NCI-H69 (cell line): ENCODE measurements at places on chromosomes 5 and 9.

- DNase-seq = peak; percentile 78
Observed at GRCh38 chr5:160508780-160509361, 87.2 kb downstream of the PTTG1 start.

DNA sequence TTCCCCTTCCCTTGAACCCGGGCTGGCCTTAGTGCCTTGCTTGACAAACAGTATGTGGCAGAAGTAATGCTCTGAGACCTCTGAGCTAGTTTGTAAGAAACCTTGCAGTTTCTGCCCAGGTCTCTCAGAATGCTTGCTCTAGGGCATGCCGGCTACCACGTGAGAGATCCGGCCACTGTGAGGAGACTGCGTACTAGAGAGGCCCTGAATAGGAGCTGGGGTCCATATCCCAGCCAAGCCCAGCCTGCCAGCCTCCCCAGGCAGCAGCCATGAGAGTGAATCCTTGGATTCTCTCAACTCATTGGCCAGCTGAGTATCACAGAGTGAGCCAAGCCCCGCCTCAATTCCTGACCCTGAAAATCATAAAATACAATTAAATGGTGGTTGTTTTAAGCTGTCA, 16.0 kb upstream of the COL15A1 start:
- DNase-seq = no peak

- DNase-seq = no peak
Observed at GRCh38 chr9:107323836-107324585, 40.9 kb downstream of the RAD23B start.

- peak; percentile 14 for DNase-seq
Observed at GRCh38 chr5:17748201-17748600, 113.9 kb downstream of the TAF11L14 start.

DNA sequence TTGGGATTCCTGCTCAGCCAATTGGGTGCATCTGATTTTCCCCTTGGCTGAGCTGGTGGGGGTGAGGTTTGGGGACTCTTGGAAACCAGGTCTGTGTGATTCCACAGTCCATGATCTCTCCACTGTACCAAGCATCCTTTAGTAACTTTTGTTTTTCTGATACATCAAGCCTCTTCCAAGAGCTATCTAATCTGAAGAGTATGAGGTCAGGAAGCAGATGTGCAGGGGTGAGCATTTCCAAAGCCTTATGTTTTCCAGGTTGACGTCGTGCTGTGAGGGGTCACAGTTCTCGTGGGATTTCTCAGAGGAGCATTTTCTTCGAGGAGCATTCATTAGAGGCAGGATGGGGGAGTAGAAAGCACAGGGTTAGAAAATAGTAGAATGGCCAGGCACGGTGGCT, 95.3 kb downstream of the KLF4 start:
- DNase-seq = no peak

GRCh38 chr5:156913719-156914370, 49.2 kb downstream of the TIMD4 start:
- peak; percentile 99 for DNase-seq

DNA sequence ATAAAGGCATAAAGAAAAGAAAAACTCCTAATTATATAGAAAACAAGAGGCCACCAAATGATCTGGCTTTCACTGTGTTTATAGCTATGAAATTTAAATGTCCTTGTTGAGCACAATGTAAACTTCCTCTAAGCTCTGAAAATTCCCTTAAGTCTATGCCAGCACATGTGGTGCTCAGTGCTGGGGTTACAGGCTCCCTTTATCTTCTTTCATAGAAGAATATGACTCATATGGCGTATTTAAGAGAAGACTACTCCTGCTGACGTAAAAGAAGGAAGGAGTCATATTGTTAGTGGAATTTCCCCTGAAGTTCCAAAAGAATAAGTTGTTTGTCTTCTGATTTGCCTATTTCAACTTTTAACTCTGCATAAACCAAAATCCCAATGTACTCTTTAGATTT, 30.4 kb downstream of the RNF145 start:
- peak; percentile 14 for DNase-seq

DNA sequence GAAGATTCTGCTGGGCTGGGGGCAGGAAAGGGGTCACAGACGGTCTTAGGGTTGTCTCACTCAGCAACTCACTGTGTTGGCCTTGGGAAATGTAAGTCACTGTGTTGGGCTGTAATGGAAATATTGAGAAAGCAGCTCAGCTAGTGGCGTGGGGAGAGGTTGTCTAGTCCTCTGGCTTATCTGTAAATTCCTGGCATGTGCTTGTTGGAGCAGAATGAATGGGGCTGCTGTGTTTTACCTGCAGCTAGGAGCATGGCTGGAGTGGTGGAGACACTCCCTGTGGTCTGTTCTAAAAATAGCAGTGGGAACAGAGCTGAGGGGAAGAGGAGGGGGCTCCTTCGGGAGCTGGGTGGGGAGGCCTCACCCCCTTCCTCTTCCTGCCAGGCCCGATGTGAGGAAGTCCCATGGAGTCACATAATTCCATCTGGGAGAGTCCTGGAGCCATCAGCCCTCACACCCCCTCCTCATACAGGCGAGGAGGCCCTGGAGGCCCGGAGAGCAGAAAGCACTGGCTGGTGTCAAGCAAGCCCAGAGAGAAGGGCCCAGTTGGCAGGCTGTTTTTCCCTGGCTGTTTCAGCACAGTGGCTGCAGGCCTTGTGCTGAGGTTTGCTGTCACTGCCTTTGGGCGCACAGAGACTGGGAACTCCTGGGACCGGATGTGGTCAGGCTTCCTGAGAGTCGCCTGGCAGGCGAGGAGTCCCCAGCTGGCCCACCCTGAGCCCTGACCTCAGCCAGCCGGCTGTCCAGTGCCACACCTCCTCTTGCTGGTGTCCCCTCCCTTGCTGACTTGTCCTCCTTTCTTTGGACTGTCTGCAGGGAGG, 84.9 kb downstream of the RGS3 start:
- no peak for DNase-seq

- DNase-seq = no peak
Observed at GRCh38 chr9:108099854-108100253, 610.3 kb upstream of the KLF4 start.

DNA sequence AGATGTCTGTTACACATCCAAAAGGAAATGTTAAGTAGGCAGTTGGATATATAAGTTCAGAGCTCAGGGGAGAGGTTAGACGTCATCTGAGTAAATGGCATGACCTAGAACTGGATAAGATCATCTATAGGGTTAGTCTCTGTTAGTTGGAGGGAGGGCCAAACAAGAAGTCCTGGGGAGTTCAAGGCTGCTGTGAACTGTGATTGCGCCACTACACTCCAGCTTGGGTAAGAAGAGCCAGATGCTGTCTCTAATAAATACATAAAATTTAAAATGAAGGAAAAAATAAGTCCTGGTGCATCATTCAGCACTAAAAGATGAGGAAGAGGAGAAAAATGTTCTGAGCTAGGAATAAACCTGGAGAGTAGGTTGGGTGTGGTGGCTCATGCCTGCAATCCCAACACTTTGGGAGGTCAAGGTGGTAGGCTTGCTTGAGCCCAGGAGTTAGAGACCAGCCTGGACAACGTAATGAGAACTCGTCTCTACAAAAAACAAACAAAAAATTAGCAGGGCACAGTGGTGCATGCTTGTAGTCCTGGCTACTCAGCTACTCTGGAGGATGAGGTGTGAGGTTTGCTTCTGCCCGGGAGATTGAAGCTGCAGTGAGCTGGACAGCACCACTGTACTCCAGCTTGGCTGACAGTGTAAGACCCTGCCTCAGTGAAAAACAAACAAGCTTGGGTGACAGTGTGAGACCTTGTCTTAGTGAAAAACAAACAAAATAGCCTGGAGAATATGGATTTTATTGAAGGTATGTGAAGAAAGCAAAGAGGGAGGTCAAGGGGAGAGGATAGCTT, 123.6 kb downstream of the ACTBL2 start:
- DNase-seq = no peak

DNA sequence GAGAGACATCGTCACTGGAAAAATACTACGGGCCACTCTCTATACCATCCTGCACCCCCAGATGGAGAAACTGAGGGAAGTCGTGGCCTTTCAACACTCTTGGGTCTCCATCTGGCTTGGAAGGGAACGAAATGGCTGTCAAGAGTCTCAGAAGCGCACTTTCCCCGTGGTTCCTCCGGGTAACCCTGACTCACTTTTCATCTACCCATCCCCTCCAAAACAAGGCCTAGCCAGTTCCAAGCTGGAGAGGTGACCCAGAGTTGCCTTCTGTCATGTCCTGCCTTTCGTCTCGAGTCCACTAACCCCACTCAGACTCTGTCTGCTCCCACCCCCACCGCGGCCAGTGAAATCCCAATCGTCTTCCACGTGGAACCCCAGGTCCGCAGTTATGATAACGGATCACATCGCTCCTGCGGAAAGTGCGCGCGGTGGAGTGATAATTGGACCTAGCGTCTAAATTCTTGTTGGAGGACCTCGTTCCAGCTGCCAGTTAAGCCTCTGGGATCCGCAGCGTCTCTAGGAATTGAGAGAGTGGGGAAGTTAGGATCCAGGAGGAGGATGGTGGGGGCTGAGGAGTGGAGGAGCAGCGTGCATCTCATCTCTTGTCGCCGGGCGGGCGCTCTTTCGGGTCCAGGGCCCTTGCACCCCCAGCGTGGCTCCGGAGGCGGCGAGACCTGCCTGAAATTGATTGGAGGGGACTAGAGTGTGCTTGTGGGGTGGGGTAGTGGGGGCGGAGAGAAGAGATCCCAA, 4.6 kb downstream of the CDKN2A start:
- no peak for DNase-seq

- peak; percentile 32 for DNase-seq
Observed at GRCh38 chr9:68914751-68915150, 99.2 kb downstream of the PRKACG start.

DNA sequence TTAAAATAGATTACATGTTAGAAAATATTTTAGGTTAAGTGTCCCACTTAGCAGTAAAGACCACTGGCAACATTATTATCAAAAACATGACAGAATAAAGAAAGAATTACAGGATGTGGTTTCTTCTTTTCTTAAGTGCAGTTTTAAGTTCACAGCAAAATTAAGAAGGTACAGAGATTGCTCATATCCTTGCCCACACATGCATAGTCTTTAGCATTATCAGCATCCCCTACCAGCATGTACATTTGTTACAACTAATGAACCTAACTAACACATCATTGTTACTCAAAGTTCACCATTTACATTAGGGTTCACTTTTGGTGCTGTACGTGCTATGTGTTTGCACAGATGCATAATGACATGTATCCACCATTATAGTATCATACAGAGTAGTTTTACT, 837.7 kb upstream of the CDH9 start:
- no peak for DNase-seq

GRCh38 chr5:51380603-51381207, 2.5 kb upstream of the ISL1 start:
- peak; percentile 92 for DNase-seq

- DNase-seq = no peak
Observed at GRCh38 chr5:14175381-14175780, 32.2 kb downstream of the TRIO start.

DNA sequence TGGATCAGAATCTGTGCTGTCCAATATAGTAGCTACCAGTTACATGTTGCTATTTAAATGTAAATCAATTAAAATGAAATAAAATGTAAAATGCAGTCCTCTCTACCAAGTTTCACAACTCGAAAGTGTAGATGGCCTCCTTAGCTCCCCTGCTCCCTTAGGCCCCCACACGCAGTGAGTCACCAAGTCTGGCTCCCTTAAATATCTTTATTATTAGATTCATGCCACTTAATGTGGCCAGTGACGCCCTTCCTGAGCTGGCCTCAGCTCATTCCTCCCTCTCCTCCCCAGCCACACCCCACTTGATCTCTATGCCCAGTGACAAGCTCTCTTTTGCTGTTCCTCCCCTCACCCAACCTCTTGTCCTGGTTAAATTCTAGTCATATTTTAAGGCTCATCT, 88.4 kb upstream of the DNAH5 start:
- DNase-seq = no peak

GRCh38 chr5:32311404-32312196, 1.1 kb downstream of the MTMR12 start:
- DNase-seq = peak; percentile 44

- DNase-seq = peak; percentile 93
Observed at GRCh38 chr5:116518423-116518822, 56.2 kb downstream of the SEMA6A start.

- peak; percentile 97 for DNase-seq
Observed at GRCh38 chr9:86175743-86176456, 76.5 kb upstream of the GOLM1 start.

- no peak for DNase-seq
Observed at GRCh38 chr5:152527358-152528052, 122.4 kb upstream of the NMUR2 start.

- no peak for DNase-seq
Observed at GRCh38 chr5:167489202-167489601, 802.2 kb upstream of the WWC1 start.

DNA sequence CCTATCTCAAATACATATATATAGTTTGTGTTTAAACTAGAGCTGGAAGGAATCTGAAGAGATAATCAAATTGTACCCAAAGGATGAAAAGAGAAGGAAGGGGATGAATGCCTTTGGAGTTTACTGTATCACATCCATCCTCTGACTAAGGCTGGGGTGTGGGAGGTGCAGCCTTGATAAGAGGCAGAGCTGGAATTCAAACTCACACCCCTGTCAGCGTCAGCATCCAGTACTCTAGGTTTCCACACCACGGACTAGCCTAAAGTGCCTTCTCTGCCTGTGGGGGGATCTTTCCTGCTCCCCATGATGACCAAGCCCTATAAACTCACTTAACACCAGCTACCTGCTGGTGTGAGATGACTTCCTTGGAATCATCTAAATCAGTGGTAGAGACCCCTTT, 48.1 kb downstream of the EPB41L4B start:
- DNase-seq = no peak

DNA sequence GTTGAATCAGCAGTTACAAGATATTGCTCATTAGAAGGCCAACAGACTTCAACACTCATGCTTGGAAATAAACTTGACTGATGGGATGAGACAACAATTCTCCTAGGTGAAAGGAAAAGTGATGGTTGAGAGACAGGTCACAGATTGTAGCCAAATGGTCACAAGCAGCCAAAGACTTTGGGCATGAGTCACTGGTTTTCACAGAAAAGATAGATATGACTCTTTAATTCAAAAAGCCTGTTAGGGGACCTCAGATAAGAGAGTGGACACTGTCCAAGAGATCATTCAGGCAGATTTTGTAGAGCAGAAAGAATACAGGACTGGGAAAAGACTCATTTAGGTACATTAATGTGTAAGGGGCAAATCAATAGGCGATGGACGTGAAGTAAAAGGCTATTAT, 982.5 kb downstream of the MAT2B start:
- DNase-seq = no peak

DNA sequence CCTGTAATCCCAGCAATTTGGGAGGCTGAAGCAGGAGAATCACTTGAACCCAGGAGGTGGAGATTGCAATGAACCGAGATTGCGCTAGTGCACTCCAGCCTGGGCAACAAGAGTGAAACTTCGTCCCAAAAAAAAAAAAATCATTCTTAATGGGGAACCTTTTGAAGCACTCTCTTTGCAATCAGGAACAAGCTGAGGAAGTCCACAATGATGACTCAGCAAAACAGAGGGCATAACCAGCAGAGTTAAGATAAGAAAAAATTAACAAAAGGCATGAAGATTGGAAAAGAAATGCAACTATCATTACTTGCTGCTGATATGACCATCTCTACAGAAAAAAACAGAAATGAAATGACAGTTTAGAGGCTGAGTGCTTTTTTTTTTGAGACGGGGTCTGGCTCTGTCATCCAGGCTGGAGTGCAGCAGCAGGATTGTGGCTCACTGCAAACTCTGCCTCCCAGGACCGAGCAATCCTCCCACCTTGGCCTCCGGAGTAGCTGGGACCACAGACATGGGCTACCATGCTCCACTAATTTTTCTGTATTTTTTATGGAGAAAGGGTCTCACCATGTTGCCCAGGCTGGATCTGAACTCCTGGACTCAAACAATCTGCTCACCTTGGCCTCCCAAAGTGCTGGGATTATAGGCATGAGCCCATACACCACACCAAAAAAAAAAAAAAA, 88.0 kb downstream of the FNBP1 start:
- DNase-seq = no peak

- DNase-seq = peak; percentile 52
Observed at GRCh38 chr5:137209232-137209809, 289.8 kb downstream of the SPOCK1 start.
